Thyroid gland (tissue), 4 donors: ENCODE measurements at places on chromosomes 6 and 20. TPM values are rescaled to one million over a fixed set of nuclear protein-coding genes. Genes with fewer than 3 reads are reported as not detected.

DNA sequence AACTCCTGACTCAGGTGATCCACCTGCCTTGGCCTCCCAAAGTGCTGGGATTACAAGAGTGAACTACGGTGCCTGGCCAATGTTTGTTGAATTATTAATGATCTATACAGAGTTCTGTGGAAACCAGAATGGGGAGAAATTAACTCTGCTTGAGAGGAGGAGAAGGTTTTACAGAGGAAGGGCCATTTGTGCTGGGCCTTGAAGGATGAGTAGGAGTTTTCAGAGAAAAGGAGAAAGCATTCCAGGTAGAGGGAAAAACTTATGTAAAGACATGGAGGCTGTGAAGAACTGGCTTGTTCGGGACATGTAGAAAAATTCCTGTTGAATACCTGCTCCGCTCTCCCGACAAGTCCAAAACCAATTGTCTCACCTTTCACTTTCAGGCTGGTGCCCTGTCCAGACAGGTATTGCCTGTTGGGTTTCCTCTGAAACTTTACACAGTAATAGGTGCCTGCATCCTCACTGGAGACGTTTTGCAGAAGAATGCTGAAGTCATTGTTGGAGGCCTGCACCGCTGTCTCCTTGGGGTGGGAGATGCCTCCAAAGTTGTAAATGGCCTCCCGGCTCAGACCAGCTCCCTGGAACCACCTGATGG is 11.3 kb upstream of the NSFL1C start:
- no peak for DNase-seq

DNA sequence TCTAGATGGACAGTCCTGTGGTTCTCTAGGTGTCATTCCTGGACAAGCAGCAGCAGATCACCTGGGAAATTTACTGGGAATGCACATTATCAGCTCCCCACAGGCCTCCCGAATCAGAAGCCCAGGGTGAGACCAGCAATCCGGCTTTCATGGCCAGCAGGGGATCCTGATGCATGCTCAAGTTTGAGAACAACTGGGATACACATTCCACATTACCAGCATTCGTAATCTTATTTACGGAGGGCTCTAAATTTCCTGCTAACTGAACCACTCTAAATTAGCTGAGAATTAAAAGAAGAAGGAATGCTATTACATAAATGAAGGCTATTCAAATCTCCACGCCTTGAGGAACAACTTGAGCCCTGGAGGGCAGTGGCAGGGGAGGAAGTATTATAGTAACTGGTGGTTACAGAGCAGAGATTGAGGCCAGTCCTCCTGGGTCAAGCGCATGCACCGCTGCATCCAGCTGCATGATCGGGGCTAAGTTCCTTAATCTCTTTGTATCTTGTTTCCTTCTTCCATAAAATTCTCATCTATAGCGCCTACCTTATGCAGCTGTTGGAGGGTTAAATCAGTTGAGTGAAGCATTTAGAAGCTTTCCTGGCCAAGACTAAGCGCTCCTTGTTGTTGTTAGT is 403.7 kb downstream of the CDH26 start:
- DNase-seq = no peak

- DNase-seq = peak; percentile 27
Measured at GRCh38 chr6:33696548-33697518, 14.7 kb downstream of the UQCC2 start.

DNA sequence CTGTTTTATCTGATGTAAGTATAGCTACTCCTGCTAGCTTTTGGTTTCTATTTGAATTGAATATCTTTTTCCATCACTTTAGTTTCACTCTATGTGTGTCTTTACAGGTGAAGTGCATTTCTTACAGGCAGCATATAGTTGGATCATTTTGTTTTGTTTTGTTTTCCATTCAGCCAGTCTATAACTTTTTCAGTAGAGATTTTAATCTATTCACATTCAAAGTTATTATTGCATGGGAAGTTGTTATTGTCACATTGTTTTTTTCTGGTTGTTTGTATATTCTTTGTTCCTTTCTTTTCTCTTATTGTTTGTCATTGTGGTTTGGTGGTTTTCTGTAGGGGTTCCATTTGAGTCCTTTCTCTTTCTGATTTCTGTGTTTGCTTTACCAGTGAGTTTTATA is 151.2 kb downstream of the PDE10A start:
- DNase-seq = no peak

GRCh38 chr20:47559141-47559540 is 57.5 kb downstream of the NCOA3 start:
- DNase-seq = peak; percentile 16

DNA sequence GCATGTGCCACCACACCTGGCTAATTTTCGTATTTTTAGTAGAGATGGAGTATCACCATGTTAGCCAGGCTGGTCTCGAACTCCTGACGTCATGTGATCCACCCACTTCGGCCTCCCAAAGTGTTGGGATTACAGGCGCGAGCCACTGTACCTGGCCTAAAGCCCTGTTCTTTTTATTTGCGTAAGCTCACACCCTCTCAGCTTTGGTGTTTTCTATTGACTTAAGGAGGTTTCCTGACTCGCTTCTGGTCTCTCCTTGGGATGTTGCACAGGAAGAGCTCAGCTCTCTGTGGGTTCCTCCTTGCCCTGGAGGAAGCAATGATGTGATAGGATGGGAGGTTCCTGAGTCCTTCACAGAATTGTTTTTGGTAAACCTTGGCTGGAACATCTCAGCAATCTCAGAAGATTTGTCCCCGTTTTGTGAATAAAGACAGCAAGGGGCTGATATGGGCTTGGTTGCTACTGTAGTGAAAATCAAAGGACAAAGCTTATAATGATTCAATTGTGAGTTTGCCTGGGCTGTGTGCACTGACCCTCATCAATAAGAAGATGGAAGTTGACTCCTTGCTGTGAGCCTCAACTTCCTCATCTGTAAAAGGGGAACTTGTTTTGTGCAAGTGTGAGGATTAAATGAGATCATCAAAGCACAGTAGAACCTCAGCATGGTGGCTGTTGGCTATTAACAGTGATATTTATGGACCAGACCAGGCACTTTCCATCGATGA is 27.0 kb downstream of the TOX2 start:
- DNase-seq = no peak

- no peak for DNase-seq
Measured at GRCh38 chr6:112203577-112204349, 50.6 kb downstream of the LAMA4 start.

ADGRG6 gene
- total RNA-seq = 10.5 TPM

SMOC2 gene
- 10.4 TPM for total RNA-seq
